Activated T-cell treated with anti-CD3 and anti-CD28 coated beads for 4 hours (primary cell): ENCODE measurements at places on chromosomes 5 and 9.

GRCh38 chr5:107103522-107103921, 567.2 kb downstream of the EFNA5 start:
- no peak for DNase-seq

GRCh38 chr5:171600741-171601265, 181.4 kb downstream of the FGF18 start:
- DNase-seq, result no peak

GRCh38 chr5:89421035-89421434, 538.1 kb upstream of the MEF2C start:
- no peak for DNase-seq

DNA sequence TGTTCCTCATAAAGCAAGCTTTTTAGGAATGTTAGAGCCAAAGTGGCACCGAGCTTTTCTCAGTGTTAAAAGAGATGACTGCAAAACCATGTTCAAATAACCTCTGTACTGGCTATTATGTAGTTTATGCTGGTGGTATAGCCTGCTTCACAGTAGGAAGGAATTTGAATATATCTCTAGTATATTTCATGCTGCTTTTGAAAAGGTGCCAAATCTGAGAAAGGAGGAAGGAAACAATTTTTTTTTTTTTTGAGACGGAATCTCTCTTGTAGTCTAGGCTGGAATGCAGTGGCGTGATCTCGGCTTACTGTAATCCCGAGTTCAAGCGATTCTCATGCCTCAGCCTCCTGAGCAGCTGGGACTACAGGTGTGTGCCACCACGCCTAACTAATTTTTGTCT, 13.5 kb downstream of the CREBRF start:
- DNase-seq, result no peak

DNA sequence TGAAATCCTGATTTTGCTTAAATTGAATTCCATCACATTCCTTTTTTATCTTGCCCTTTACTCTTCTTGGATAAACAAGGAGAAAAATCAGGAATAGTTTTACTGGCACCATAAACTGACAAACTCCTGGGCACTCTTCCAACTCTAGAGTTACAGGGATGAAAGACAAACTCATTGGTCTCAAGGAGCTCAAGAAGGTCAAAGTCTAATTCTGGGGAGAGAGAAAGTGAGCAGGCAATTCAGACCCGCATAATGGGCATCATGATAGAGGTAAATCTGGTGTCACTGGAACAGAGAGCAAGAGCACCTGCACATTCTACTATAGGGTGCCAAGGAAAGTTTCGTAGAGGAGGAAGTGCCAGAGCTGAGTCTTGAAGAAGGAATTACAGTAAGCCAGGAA, 64.8 kb downstream of the GRIN3A start:
- DNase-seq, result no peak

- no peak for DNase-seq
Observed at GRCh38 chr9:38423973-38424843, at the start of gene IGFBPL1. IGFBPL1 (minus strand) TSS chr9:38424454; CDS start chr9:38424424, 30 bp downstream.

GRCh38 chr9:99013550-99013949, 69.8 kb downstream of the COL15A1 start:
- DNase-seq, result no peak

GRCh38 chr9:108117795-108118194, 628.2 kb upstream of the KLF4 start:
- DNase-seq, result no peak

DNA sequence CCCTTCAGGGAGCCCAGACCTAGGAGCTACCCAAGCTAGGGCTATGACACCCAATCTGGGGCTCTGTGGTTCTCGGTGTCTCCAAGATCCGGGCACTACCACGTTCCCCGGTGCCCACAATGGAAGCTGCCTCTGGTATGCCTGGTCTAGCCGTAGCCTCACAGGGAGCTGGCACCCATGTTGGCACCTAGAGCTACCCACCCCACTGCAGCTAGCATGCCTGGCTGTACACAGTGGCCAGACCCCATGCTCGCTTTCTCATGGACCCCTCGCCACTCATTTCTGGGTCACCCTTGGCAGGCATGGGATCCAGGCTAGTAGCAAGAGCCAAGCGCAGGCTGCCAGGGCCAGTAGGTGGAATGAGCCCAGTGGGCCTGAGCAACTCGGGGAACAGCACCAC, 109.0 kb downstream of the CYLC2 start:
- no peak for DNase-seq

GRCh38 chr5:178467205-178467567, 123.0 kb downstream of the COL23A1 start:
- no peak for DNase-seq

DNA sequence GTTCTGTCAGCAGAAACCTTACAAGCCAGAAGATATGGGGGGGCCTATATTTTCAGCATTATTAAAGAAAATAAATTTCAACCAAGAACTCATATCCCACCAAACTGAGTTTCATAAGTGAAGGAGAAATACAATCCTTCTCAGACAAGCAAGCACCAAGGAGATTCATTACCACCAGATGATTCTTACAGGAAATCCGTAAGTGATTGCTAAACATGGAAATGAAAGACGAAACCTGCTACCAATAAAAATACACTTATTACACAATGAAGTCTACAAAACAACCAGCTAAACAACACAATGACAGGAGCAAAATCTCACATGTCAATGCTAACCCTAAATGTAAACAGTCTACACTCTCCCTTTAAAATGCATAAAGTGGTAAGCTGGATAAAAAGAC, 17.8 kb upstream of the C9orf72 start:
- no peak for DNase-seq

DNA sequence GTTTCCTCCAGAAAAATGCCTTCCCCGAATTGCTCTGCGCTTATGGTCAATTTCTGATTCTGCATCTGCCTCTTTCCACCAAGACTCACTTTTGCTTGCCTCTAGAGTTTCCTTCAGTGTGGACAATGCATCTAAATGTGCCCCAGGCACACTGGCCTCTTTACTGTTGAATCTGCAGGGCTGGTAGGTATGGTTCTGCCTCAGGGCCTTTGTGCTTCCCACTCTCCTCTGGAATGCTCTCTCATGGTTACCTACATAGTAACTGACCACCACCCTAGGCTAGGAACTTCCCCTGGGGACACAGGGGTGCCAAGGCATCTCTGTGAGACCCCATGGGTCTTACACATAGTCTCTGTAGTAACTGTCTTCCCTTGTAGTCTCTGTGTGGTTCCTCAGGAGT, 1258.6 kb downstream of the CDH12 start:
- no peak for DNase-seq

DNA sequence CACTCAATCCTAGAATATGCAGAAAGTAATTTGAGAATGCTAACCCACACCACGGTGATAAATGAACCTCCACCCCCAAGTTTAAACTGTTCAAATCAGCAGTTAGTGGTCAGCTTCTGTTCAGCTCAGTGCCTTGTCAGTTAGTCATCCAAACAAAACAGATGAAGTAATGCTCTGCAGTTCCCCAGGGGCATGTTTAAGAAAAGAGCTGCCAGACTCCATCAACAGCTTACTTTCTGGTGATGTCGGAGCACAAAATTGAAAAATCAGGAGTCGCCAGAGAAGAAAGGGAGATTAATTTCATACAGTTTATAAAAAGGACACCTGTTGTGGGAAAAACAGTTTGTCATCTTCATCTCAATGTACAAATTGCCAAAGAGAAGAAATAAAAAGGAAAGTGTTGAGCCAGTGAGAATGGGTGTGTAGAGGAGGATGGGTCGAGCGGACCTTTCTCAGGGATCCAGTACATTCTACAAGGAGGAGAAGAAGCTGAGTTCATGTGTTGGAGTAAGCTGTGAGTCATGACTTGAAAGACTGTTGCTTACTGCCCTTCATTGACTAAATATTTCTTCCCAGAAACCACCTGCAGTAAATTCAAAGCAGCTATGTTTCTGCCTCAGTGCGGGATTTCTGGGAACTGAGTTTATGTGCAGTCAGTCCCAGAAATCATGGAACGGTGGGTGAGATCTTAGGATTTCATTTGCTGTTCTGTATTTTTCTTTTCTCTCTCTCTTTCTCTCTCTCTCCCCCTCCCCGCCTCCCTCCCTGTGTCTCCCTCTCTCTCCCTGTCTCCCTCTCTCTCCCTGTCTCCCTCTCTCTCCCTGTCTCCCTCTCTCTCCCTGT, 13.7 kb downstream of the TRIO start:
- DNase-seq, result no peak

GRCh38 chr5:52331725-52332124, 456.0 kb upstream of the ITGA1 start:
- no peak for DNase-seq

DNA sequence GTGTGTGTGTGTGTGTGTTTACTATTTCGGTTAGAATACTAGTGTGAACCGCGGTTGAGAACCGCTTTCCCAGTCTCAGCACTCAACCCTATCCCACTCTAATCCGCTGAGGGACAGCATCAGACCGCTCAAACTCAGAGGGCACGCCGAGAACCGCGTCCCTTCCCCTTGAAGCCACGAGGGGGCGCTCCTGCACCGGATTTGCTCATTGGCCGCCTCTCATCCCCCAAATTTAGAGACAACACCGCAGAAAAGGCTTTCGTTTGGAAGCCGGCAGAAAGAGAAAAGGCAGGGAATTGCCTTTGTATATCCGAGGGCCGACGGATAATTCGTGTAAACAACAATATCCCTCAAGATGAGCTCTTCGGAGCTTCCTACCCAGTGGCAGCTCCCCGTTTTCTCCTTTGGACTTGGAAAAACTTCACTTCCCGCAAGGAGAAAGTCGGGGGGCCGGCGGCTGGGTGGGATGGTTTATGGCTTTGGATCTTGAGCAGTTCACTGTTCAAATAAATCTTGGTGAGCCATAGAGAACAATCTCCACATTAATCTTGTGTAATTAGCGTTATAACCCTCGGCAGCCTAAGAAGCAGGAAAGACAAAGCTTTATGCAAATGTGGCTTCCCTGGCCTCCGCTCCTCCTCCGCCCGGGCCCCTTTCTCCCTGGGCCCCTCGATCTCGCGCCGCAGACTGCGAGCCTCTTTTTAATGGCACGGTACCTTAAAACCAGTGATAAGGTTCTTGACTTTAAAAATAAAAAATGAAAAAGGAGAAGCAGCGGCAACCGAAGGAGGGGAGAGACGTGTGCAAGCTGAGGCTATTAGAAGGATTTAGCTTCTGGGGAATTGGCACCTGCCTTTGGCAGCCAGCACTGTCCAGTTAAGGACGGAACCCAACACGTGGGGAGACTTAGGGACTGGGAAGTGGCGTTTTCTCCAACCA, 296.8 kb downstream of the PARP8 start:
- DNase-seq, result peak; percentile 56

DNA sequence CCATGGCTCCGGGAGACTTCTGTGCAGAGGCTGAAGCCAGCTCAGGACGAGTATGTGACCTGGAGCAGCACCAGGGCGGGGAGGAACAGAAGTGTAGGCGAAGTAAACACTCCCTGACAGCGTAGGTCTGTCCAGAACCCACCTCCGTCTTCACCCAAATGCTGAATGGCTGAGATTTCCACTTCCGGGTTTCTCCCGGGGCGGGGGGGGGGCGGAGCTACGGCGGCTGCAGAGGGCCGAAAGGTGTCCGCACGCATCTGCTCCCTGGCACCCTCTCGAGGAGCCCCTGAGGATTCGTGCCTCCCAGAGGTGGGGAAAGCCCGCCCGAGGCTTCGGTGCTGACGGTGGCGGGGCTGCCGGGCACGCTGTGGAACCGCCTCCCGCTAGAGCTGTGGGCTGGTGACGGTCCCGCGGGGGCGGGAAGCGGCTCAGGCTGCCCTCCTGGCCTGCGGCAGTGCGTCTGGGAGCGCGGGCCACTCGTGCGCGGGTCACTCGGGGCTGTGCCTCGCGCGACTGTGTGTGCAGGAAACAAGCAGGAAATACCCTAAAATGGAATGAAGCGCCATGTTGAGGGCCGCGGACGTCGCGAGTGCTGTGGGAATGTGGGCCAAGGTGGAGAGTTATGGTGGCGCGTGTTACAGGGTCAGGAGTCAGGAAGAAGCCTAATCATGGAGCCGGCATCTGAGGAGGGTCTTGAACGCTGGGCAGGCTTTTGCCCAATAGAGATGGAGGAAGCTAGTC, 1425.4 kb downstream of the FOXD4L5 start:
- DNase-seq, result no peak

DNA sequence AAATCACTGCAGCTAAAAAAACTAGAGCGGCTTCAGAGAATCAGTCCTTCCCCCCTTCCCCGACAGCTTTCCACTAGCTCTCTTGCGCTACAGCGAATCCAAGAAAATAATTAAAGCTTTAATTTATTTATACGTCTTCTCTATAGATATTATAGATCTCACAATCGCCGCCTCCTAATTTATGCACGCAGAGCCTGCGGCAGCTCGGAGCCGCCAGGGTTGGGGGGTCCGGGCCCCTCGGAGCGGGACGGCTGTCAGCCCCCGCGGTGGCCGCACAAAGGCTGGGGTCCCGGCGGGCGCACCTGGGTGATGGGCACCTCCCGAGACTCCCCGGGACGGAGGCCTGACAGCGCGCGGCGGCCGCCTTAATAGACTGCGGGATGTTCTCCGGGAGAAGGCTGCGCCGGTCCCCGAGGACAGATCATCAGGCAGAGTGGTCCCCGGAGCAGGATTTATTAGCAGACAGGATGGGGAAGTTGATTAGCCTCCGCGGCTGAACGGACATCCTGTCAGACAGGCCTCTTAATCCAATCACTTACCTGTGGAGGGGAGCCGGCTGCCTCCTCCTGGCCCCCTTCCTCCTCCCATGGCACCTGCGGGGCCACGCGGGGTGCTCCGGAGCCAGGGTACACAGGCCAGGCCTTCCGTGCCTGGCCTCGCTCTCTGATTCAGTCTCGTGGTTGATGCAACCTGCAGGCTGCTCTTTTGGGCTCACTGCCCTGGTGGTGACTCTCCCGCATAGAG, 166.8 kb downstream of the MELK start:
- DNase-seq, result no peak

- DNase-seq, result no peak
Observed at GRCh38 chr5:142871363-142872193, 101.4 kb downstream of the ARHGAP26 start.

DNA sequence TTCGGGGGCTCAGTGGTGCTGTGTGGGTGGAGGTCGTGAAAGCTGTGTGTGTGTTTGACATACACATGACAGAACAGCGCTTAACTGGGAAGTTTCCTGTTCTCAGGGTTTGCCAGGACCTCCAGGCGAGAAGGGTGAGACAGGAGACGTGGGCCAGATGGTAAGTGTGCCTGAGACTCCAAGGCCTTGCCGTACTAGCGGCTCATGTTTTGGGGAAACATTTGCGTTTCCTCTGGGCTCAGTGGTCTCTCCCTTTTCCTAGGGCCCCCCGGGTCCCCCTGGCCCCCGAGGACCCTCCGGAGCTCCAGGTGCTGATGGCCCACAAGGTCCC, 68.3 kb upstream of the FCN2 start:
- no peak for DNase-seq

GRCh38 chr9:136700959-136701667, 11.3 kb upstream of the DIPK1B start:
- peak; percentile 31 for DNase-seq

- no peak for DNase-seq
Observed at GRCh38 chr5:135740475-135740874, 94.0 kb upstream of the SLC25A48 start.
